Stimulated activated CD4-positive, alpha-beta T cell treated with anti-CD3 and anti-CD28 coated beads, TNF-alpha, amount 100 ng/mL, for 48 hours (primary cell): ENCODE measurements at places on chromosomes 7 and 10.
A peak's percentile ranks its signal among the peaks of the same experiment; 100 is the strongest.

GRCh38 chr10:34010891-34011290 is 676.4 kb upstream of the NRP1 start:
- no peak for DNase-seq

GRCh38 chr10:46536781-46537180 is 19.7 kb downstream of the GPRIN2 start:
- DNase-seq: no peak

DNA sequence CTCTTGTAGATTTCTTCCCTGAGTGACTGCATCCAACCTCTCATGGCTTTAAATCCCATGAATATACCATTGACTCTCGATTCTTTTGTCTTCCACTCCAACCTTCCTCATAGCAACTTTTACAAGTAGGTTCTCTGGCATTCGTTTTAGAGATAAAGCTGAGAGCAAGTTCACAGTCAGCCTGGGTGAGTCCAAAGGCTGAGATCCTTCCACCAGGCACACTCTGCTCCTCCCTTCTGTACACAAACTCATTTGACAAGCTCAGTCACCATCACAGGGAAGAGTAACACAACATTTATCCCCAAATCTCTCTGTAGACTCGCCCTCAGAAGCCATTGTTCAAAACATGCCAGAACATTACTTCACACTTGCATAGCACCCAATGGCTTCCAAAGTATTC is 10.9 kb downstream of the CTTNBP2 start:
- no peak for DNase-seq

- DNase-seq: no peak
Measured at GRCh38 chr10:95289003-95289920, 1.5 kb downstream of the PDLIM1 start.

DNA sequence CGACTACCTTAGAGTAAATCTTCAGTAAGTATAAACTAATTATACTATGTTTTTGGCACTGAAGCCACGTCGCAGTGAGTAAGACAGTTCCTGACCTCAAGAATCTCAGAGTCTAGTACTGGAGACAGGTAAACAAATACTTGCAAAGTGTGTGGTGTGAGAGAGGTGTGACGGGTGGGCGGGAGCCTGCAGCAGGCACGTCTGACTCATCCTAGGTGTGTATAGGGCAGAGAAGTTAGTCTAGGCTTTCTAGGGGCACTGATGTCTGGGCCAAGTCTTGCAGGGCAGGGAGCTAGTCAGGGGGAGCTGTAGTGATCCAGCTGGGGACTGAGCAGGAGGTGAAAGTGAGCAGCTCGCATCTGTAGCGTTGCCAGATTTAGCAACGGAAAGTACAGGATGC is 35.9 kb upstream of the SFTPD start:
- peak; percentile 48 for DNase-seq

- DNase-seq: no peak
Measured at GRCh38 chr10:73997461-73997786, 492 bp upstream of the VCL start.

DNA sequence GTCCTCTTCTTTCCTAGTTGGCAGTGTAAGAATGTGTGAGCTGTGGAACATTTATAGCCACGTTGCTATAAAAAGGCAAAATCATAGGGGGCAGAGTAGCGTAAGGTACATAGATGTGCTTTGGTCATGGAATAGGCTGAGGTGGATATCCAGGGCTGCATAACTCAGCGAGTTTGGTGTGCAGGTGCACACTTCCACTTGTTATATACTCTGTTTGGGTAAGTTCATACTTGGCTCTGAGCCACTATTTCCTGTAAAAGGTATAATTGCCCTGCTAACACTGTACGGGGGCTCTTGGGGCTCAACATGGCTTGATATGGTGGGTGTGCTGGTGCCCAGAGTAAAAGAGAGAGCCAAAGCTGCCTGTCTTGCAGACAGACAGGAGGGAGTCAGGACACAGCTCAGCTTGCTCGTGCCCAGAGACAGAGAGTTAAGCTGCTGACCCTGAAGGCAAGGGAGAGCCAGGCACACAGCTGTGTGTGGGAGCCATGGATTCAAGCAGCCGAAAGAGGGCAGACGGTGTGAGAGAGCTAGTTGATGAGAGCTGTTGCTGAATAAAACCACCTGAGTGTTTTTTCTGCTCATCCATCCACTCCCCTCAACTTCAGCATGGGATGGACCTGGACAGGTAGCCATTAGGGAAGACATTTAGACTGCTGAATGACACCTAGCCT is 126.7 kb downstream of the DKK1 start:
- DNase-seq: no peak

DNA sequence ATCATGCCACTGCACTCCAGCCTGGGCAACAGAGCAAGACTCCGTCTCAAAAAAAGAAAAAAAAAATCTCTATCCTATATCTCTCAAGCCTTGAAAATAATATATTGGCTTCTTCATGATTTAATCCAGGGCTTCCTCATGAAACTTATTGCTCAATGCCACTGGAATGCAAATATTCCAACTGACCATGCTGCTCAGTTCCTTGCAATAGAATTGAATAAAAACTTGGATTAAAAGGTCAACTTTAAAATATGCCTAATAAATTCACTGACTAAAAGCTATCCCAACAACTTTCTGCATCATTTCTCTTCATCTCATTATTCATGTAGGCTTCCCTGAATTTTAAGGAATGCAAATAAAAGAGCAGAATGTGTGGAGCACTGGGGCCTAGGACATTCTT is 42.1 kb upstream of the NOBOX start:
- no peak for DNase-seq

GRCh38 chr10:52627279-52627678 is 145.3 kb downstream of the MBL2 start:
- no peak for DNase-seq

DNA sequence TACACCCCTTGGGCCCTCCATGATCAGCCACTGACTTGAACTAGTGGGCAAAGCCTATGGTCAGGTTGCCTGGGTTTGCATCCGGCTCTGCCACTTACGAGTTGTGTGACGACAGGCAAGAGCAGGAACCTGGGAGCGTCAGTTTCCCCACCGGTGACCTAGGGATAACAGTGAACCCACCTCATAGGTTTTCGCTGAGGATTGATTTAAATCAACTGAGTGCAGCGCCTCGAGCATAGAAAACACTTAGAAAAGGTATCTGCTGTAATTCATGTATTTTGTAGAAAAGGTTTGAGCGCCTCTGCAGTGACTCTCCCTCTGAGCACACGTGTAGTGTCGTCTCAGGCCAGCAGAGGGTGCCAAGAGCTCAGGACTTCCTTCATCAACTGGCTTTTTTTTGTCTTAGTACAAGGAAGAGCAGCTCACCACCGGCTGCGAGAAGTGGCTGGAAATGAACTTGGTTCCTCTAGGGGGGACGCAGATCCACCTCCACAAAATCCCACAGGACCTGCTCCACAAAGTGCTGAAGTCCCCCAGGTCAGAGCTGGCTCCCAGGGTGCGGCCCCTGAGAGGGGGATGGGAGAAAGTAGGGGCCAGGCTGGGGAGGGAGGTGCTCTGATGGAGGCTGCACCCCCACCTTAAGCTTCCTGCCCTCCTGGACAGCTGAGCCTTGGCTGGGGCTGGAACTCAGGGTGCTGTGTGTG is 27.7 kb downstream of the BTBD16 start:
- peak; percentile 28 for DNase-seq

GRCh38 chr7:41882256-41882655 is 179.4 kb upstream of the INHBA start:
- no peak for DNase-seq

DNA sequence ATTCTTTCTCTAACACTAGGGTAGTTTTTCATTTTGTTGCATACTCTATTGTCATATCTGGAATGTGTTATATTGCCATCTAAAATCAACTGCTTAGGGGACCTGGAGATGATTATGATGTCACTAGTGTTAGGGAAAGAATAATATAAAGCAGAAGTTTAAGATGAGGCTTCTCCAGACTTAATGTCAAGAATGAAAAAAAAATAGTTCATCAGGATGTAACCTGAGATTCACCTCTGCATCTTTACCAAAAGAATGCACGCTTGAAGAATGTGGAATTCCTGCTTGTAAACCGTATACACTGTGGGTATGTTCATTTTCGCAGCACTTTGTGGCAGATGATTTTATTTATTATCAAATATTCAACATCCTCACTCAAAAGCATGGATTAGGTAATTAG is 184.6 kb downstream of the ST7 start:
- no peak for DNase-seq

DNA sequence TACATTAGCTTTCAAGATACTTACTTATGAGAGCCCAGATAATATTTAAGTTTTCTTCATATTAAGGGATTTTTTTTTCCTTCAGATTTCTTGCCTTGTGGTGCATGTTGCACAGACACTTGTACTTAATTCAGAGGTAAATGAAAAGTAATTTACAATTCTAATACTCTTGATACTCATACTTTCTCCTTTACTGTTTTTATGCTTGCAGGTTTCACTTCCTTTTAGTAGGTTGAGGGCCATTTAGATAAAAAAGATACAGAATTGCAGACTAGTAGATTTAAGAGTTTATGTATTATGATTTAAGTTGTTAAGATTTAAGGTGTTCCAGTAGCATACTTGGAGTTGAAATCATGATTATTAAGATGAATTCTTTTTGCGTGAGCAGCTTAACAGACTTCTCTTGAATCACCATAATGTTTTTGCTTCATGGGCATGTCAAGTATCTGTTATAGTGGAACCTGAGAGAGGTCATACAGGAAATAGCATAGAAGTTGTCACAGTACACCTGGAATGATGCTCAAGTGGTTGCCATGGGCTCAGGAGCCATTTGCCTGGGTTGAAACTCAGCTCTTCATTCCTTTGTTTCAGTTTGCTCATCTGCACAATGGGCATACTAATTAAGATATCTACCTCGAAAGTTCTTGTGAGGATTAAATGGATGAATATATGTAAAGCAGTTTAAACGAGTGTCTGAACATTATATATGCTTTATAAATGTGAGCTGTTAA is 174.8 kb upstream of the PRPS1L1 start:
- no peak for DNase-seq

DNA sequence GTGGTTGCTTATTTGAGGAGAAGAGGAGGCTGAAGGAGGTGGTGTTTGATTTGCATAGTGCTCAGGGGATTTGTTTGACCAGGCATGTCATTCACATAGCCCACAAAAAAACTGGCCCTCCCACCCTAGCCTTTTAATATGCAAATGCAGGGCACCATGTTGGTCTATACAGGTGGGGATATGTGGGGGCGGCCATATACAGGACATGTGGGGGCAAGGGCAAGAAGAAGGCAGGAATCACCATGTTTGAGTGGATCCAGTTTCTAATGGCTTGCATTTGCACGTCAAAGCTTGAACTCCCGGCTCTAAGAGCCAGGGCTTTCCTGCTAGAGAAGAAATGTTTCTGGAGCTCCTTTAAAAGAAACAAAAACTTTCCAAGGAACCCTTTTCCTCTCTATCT is 541.0 kb downstream of the ZWINT start:
- no peak for DNase-seq

DNA sequence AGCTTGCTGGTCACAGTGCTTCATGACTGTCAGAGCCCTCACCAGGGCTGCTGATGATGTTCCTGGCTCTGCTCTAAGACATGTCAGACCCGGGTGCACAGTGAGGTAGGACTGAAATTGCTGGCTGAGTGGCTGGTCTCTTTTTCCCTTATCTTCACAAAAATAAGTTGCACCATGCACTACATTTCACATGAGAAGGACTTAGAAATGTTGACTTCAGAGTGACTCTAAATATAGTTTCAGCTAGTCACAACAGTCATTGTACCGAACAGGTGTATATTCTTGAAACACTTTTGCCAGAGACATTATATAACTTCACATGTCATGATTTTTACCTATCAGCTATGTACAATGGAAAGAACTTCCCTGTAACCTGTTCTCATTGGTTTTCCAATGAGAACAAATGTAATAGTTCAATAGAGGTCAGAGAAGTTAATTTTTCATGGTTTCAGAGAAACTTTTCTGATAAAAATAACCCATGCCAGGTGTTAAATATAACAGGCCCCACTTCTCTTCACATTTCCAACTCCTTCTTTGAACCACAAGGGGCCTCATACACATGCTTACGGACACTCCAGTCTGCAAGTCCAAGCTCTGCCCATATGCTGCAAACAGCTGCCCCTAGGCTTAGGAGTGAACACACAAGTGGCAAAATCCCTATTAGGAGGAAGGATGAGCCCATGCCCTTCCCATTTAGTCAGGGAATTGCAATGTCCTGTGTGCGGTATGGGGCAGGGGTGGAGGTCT is 115.6 kb downstream of the CDK6 start:
- no peak for DNase-seq

DNA sequence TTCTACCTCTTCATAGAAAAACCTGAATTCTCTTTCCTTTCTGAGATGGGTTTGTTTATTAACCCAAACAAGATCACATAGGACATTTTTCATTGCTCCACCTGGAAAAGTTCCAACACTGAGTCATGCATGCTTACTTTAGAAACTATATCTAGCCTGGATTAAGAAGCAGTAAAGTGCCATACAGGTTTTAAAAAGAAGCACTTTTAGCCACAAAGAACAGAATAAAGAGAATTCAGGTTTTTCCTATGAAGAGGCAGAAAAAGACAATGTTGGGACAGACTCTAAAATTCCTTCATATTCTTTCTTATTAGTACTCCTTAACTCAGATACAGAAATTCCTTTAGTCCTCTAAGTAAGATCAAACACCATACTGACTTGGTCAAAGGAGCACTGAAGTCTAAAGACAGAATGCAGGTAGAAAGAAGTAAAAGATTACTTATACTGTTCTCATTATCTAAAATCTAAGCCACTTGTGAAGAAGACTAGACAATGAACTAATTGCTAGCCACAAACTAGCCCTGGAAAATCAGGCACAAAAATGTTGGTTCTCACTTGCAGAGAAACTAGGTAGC is 241.3 kb downstream of the ANK3 start:
- DNase-seq: no peak

DNA sequence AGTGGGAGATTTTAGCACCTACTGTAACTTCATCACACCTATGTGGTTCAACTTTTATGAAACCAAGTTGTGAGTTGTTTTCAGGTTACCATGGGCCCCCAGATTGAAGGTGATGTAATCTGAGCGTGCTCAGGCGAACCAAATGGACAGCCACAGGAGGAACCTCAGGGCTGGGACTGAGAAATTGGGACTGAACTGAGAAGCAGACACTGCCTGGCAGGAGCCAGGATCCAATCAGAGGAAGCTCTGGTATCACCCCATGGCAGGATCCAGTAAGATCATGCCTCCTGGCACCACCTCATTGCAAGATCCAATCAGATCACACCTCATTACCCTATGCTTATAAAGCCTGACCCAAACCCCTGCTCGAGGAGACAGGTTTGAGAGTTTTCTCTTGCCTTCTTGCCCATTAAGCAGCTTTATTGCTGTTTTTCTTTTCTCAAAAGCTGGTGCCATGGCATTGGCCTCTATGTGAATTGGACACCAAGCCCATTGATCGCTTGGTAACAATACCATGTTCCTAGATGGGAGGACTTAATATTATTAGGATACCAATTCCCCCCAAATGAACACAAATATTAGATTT is 43.2 kb upstream of the GDF10 start:
- peak; percentile 17 for DNase-seq

- no peak for DNase-seq
Measured at GRCh38 chr7:134527979-134528371, 608 bp downstream of the AKR1B10 start.

DNA sequence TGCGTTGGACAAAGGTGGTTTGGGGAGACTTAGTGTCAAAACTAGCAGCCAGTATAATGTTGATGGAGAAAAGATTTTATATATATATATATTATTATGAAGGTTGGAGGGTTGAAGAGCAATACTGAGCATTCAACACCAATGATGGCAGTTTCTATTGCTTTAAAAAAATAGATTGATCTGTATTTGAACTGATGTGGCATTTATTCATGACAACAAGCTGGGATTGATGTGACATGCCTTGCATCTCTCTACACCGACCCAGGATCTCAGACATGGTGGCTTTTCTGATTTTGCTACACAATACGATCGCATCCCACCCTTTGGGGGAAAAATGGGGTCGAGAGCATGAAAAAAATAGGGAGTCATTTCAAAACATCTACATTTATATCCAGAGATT is 175.4 kb downstream of the POU6F2 start:
- no peak for DNase-seq
